ENCODE measurements at places on chromosomes 6 and 20. TPM values are rescaled to one million over a fixed set of nuclear protein-coding genes. Genes with fewer than 3 reads are reported as not detected.

The COL20A1 gene
- total RNA-seq = not detected

The ITPR3 gene
- total RNA-seq = 15.1 TPM

The BPIFB4 gene
- not detected for total RNA-seq

The C20orf96 gene
- total RNA-seq = 1.9 TPM

The RIMS1 gene
- 1.3 TPM for total RNA-seq

The OPRL1 gene
- total RNA-seq = 1.7 TPM

The IL22RA2 gene
- not detected for total RNA-seq

The RHAG gene
- not detected for total RNA-seq

The POU3F2 gene
- not detected for total RNA-seq

The OVOL2 gene
- total RNA-seq = not detected

The TRAPPC3L gene
- not detected for total RNA-seq

The GGTLC1 gene
- total RNA-seq = not detected

The MUC21 gene
- not detected for total RNA-seq

The MUC22 gene
- total RNA-seq = not detected

The RALY gene
- 42.3 TPM for total RNA-seq

The RAET1L gene
- not detected for total RNA-seq

The IRAK1BP1 gene
- 4.2 TPM for total RNA-seq

The PACRG gene
- 0.97 TPM for total RNA-seq

The CST5 gene
- not detected for total RNA-seq

The EPB41L1 gene
- total RNA-seq = 9.1 TPM

The ELOVL4 gene
- 9.1 TPM for total RNA-seq

The AIF1 gene
- total RNA-seq = not detected

The KLC4 gene
- total RNA-seq = 16.1 TPM

The SLC26A8 gene
- not detected for total RNA-seq

The WASF1 gene
- total RNA-seq = 14.2 TPM

The CEBPB gene
- total RNA-seq = 70.4 TPM

The TMEM170B gene
- 2.3 TPM for total RNA-seq

The GSTA3 gene
- not detected for total RNA-seq

The CCN2 gene
- total RNA-seq = 177 TPM

The NKX2-2 gene
- total RNA-seq = not detected

The UNC5CL gene
- total RNA-seq = under 0.01 TPM

The CLPSL1 gene
- not detected for total RNA-seq

The PRR18 gene
- total RNA-seq = not detected

The FOXF2 gene
- total RNA-seq = not detected

The SNAP25 gene
- 8.6 TPM for total RNA-seq

The PHACTR3 gene
- not detected for total RNA-seq

Measured in fibroblast of villous mesenchyme (primary cell).